ENCODE measurements at places on chromosomes 4 and X.

DNA sequence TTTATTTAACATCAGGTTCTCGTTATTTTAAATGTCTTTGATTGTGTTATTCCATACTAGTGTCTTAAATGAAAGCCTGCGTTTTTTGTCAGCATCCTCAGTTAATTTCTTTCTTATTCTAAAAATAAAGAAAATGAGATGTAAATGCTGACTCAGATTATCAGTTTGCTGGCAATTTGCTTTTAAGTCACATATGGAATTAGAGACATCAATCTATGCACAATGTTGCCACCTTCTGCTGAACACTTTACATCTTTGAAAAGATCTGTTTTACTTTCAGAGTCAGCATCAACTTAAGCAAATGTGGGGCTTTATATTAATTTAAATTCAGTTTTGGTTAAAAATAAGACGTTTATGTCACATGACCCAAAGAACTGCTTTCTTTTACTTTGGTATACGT, 99.2 kb downstream of the ADGRL3 start:
- DNase-seq: no peak

DNA sequence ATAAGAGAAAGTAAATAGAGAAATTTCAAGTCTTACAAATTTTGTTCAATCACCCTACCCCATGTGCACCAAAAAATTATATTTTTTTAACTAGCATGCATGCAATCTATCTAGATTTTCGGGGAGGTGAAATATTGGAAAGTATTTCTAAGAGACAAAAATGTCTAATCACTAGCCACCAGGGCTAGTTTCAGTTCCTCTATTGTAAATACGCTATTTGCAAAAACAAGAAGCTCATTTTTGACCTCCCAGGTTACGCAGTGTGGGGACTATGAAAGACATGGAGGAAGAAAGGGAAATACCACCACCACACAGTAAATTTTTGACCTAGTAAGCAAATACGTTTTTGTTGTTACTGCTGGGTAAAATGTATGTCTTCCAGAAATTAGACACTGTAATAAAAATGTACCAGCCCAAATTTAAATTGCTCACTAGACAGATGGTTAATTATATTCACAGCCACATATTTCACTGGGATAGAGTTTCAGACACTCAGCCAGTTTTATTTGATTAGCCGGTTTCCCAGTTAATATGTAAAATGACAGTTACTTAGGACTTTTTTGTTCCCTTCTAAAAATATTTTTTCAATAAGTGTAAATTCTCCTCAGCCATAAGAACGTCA, 2.2 kb downstream of the NEXMIF start:
- no peak for DNase-seq

DNA sequence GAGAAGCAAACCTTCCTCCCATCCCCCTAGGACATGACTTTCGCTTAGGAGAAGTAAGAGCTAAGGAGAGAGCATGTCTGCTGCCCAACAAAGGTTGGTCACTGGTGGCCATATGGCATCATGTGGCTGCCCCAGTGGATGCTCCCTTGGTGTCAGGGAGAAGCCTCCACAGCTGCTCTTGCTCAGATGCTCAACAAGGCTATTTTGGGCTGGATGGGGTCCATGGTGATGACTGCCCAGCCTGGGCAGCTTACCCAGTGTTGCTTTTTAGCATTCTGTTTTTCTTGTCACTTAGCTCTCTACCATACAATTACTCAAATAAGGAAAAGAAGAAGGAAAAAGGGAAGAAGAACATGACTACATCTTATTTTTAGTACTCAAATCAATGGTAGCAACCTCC, 48.9 kb upstream of the PPARGC1A start:
- DNase-seq: no peak

- no peak for DNase-seq
Observed at GRCh38 chrX:33188881-33189280, 22.5 kb downstream of the DMD start.
